ENCODE measurements at places on chromosomes 5 and 9. TPM values are rescaled to one million over a fixed set of nuclear protein-coding genes. Genes with fewer than 3 reads are reported as not detected.

ANKRD31 gene
- total RNA-seq = 0.33 TPM

GRCh38 chr9:130835441-130836298, 616 bp downstream of the ABL1 start:
- DNase-seq = peak; percentile 34

DNA sequence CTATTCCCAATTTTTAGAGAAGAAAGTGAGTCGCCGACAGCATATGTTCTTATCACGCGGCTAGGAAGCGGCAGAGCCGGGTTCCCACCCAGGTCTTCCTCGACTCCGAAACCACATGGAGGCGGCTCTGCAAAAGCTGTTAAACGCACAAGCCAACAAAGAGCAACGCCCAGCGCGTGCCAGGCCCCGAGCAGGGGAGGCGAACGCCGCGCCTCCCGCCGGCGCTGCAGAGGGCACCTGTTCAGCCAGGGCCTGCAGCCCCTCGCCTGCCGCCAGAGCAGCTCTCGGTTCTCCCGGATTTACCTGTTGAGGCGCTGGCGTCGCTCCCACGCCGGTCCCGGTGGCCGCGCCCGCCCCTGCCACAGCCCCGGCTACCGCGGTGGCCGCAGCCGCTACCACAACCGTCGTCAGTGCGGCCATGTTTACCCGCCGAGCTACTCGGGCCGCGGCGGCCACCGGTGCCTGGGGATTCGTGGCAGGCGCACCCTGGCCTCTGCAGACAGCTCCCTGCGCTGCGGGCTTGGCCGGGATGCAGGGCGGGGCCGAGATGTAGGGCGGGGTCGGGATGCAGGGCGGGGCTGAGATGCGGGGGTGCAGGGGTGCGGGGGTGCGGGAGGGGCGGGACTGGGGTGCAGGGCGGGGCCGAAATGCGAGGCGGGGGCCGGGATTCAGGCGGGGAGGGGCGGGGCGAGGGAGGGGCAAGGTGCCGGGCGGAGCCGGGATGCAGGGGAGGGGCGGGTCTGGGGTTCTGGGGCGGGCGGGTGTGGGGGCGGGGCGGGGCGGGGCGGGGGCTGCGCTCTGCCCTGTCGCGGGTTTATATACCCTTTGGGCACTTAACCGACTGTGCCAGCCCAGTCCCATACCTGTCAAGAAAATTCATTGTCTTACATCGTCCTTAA, at the start of gene CCDC112:
Gene CCDC112 (minus strand): TSS at position 531 of the 899 bp plus-strand sequence. CDS start 111 bp downstream, at position 420.
- DNase-seq = peak; percentile 73

DNA sequence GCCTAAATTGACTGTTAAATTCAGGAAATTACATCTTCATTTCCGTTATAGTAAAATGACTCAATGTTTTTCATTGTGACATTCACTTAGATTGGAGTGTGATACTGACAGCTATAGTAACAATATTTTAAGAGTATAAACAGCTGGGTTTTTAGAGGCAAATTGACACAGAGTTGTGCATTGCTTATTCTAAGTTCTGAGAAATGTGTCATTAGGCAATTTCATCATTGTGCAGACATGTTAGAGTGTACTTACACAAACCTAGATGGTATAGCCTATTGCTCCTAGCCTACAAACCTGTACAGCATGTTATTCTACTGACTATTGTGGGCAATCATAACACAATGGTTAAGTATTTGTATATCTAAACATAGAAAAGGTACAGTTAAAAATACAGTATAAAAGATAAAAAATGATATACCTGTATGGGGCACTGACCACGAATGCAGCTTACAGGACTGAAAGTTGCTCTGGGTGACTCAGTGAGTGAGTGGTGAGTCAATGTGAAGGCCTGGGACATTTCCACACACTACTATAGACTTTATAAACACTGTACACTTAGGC, 132.7 kb downstream of the PDE4D start:
- DNase-seq = peak; percentile 85

- no peak for DNase-seq
Measured at GRCh38 chr5:88884608-88884877, 1.6 kb upstream of the MEF2C start.

DNA sequence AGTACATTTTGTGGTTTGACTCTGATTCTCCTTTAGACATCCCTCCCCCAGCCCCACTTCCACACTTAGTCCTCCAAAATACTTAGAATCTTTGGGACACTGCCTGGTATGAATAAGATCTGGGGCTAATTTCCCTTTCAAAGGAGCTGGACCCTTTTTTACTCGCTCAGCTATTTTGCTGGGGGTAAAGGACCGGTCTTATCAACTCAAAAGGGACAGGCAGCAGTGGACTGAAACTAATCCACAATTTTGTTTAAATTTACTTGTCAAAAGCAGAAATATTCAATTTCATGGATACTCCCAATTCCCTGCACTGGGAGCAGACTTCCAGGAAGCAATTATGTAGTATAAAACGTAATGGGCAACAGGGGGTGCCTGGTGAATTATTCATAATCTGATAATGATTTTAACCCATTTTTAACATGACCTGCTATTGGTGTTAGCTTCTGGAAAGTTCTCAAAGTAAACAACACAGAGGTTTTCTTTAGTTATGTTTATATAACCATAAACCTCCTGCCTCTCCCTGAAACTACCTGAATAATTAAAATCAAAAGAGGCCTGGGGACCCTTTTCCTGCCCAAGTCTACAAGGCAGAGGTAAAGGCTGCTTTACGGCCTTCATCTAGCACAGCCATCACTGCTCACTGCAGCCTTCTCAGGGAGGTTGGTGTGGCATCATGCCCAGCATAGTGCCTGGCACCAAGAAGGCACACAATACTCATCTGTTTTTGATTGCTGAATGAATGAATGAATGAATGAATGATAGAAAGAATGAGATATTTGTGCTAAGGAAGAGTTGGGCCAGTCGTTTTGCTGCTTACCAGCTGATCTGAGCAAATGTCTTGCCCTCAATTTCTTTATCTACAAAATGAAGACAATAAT, 44.2 kb upstream of the GNPDA1 start:
- no peak for DNase-seq

ZNF366 gene
- total RNA-seq = not detected

- DNase-seq = no peak
Measured at GRCh38 chr9:89363921-89364665, 45.8 kb downstream of the SECISBP2 start.

DNA sequence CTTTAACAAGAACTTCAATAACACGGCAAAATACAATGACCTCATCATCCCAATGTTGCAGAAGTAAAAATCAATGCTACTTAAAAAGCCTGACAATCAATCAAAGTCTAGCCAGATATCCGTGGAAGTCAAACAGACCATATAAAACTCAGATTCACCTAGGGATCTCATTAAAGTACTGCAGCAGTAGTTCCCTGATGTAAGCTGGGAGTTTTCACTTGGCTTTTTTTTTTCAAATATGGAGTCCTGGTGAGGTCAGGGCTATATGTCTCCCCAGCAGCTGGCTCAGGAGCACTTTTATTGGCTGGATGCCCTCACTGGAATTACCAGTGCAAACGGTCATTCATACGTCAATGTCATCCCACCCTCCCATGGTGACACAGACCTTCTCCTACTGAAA, 220.6 kb upstream of the SLC30A5 start:
- no peak for DNase-seq

Measured in mammary epithelial cell (primary cell).